ENCODE measurements at places on chromosomes 5 and 9.

GRCh38 chr5:124644138-124644537, 102.3 kb downstream of the ZNF608 start:
- DNase-seq = no peak

DNA sequence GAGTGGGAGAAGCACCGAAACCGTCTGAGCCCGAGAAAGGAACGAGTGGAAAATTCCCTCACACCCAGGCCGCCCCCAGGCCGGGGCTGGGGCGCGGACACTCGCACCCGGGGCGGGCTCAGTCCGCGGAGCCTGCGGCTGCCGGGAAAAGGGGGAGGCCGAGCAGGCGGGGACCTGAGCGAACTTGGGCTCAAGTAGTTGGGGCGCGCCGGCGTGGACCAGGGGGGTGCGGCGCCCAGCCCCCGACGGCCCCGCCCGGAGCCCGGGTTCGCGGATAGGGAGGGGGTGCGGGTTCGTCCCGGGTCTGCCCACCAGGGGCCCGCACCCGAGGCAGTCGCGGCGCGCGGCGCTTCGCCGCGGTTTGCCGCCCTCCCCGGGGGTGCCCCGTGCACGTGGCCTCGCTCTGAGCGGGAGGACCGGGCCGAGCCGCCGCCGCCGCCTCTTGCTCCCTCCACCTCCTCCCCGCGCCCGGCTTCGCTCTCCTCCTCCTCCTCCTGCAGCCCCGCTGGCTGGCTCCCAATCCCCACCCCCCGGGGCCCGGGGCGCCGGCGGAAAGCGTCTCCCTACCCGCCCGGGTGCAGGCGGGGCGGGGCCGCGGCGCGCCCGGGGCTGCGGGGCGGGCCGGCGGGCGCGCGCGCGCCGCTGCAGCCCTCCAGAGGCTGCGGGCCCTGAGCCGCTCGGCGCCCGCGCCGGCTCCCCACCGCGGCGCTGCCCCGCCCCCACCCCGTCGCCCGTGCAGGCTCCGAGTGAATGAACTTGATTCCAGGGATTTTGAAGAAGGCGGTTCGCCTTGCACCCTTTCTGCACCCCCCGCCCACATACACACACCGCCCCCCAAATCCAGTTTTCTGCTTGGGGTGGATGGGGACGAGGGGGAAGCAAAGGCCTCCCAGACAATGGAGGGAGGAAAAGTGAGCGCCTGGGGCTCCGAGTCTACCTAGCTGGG, 1.3 kb upstream of the NFIB start:
- DNase-seq = no peak

DNA sequence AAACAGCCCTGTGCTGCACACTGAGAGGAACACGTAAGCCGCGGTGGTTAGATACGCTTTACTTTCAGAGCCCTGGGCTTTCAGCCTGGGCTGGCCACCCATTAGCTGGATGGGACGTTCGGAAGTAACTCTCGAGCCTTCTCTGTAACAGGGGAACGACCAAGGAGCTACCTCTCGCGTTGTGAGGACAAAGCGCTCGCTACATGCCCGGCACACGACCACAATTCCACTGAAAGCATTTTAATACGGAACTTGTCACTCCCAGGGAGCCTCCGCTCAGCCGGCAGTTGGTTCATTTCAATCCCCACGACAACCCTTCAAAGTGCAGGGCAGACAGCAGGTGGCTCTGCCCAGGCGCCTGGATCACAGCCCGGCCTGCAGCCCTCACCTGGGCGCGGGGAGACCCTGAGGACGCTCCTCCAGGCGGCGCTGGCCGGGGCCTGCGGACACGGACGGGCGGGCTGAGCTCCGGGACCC, 368 bp downstream of the SURF1 start:
- DNase-seq = no peak

- no peak for DNase-seq
Measured at GRCh38 chr9:112384690-112385089, 4.8 kb downstream of the HSDL2 start.

- DNase-seq = no peak
Measured at GRCh38 chr9:14710804-14711203, 11.7 kb downstream of the CER1 start.

DNA sequence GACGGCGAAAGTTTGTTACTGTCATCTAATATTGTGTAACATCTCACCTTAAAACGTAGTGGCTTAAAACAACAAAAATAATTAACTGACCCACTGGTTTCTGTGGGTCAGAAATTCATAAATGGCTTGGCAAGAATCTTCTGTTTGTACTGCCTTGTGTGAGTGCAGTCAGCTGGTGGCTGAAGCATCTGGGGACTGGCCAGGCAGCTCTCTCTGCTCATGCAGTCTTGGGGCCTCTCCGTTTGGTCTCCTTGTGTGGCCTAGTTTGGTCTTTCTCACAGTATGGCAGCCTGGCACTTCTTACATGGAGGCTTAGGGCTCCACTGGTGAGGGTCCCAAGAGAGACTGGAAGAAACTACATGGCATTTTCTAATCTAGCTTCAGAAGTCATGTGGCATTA, 49.0 kb upstream of the CTXN3 start:
- DNase-seq = no peak

- DNase-seq = no peak
Measured at GRCh38 chr9:13911473-13911872, 402.5 kb downstream of the NFIB start.

GRCh38 chr5:54547711-54548250, 30.2 kb downstream of the SNX18 start:
- no peak for DNase-seq

DNA sequence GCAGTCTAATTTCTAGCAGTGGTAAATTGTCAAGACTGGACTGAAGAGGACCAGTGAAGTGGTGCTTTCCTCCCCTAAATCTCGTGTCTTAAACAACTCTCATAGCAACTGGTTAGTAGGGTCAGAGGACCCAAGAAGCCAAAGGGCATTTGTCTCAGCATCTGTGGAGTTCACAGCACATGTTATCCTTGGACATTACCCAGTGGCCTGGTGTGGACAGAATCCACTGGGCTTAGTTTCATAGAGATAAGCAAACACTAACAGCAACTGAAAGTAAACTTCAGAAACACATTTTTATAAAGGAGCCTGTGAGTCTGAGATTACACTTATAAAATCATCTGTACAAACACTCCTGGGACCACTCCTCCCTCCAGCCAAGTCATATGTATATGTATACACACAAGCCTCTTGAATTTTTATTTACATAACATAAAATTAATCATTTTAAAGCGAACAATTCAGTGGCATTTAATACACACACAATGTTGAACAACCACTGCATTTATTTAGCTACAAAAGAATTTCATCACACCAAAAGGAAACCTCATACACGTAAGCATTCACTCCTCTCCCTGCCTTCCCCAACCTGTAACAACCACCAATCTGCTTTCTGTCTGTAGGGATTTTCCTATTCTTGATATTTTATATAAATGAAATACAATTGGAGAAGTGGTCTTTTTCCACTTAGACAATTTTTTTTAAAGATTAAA, 457.8 kb downstream of the RASEF start:
- no peak for DNase-seq

GRCh38 chr9:37839496-37840461, 39.2 kb downstream of the DCAF10 start:
- DNase-seq = no peak

DNA sequence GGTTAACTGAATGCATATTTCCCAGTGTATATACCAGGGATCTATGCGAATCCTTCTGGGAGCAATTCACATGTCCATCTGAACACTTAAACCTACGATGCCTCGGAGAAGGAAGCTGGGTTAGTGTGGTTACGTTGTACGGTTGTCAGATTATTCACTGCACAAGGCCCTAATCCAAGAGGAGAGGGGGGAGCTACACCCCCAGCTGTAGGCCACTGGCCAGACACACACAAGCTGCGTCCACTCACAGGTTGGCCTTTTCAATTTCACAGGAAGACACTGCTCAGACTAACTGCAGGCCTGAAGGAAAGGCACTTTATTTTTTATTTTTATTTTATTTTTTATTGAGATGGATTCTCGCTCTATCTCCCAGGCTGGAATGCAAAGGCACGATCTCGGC, 184.5 kb upstream of the GNA14 start:
- DNase-seq = no peak

DNA sequence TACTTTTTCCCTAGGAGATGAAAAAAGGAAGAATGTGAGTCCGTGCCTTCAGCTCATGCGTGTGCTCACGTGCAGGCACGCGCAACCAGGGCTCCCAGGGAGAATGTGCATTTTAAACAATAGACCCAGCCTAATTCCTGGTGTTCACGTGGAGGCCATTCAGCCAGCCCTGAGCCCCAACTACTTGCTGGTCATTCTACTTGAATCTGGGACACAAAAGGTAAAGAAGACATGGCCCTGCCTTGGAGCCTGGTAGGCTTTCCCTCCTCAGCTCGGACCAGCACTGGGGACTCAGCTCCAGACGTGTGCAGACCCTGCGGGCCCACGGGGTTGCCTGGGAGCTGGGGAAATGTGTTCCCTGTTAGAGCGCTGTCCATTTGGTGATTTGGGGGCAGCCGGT, 125.5 kb downstream of the MVB12B start:
- DNase-seq = no peak

DNA sequence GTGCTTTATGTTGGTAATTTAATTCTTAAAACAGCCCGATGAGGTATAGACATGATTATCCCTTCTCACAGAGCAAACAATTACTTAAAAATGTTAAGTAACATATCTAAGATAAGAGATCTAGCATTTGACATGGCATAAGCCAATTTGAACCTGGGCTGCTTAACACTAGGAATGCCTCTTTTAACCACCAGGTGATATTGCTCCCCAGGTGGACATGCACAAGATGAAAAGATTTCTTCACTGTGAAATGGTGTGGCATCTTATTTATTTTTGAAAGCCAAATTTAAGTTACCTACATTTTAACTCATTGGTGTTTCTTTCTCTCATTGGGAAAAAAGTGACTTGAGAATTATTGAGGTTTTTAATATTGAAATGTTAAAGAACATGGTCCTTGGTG, 15.8 kb upstream of the LRRC70 start:
- DNase-seq = no peak

Data from stimulated activated CD8-positive, alpha-beta memory T cell treated with anti-CD3 and anti-CD28 coated beads, Interleukin-4, amount 100 ng/mL, for 1 hour (primary cell).